SK-N-SH (cell line): ENCODE measurements at places on chromosomes 11 and 22.

DNA sequence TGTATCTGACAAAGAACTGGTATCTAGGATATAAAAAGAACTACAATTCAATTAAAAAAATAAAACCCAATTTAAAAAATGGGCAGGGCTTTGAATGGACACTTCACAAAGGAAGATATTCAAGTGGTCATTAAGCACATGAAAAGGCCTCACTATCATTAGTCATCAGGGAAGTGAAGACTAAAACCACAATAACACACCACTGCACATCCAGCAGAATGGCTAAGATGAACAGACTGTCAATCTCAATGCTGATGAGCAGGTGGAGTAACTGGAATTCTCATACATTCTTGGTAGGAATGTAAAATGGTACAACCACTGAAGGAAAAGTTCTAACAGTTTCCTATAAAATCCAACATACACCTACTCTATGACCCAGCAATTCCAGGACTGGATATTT lies 8.9 kb downstream of the HPS4 start:
- peaks cover 2% of the 10 kb centered on the region for H3K4me1 ChIP-seq
- no peak overlapping the region for H3K4me3 ChIP-seq
- H3K27ac ChIP-seq: no peak overlapping the region
- H3K27me3 ChIP-seq: no peaks in the 10 kb centered on the region

GRCh38 chr11:8649361-8649760 lies 33.1 kb downstream of the TRIM66 start:
- H3K27ac ChIP-seq: no peak overlapping the region
- no peak overlapping the region for H3K4me3 ChIP-seq
- H3K4me1 ChIP-seq: no peaks in the 10 kb centered on the region; the same call in 1 of the 2 replicates
- no peaks in the 10 kb centered on the region for H3K27me3 ChIP-seq
- no peak for DNase-seq
- H3K36me3 ChIP-seq: peaks cover 33% of the 10 kb centered on the region; the same call in 1 of the 2 replicates

DNA sequence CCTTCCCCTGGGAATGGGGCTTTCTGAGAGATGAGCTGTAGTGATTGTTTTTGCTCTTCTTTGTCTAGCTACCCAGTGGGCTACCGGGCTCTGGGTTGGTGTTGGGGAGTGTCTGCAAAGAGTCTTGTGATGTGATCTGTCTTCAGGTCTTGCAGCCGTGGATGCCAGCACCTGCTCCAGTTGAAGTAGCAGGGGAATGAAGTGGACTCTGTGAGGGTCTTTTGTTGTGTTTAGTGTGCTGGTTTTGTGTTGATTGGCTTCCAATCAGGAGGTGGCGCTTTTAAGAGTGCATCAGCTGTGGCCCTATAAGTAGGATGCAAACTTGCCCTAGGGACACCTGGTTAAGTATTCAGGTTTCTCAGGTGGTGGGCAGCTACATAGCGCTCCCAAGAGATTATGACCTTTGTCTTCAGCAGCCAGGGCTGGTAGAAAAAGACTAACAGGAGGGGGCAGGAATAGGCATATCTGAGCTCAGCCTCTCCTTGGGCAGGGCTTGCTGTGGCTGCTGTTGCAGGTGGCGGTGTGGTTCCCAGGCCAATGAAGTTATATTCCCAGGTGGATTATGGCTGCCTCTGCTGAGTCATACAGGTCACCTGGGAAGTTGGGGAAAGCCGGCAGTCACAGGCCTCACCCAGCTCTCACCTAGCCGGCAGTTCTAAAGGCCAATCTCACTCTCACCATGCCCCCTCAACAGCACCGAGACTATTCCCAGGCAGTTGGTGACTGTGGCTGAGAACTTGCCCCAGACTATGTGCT lies 315.7 kb upstream of the C11orf87 start:
- H3K27me3 ChIP-seq: no peaks in the 10 kb centered on the region
- H3K36me3 ChIP-seq: no peaks in the 10 kb centered on the region
- no peak overlapping the region for H3K27ac ChIP-seq
- no peak for DNase-seq
- H3K4me3 ChIP-seq: no peak overlapping the region

DNA sequence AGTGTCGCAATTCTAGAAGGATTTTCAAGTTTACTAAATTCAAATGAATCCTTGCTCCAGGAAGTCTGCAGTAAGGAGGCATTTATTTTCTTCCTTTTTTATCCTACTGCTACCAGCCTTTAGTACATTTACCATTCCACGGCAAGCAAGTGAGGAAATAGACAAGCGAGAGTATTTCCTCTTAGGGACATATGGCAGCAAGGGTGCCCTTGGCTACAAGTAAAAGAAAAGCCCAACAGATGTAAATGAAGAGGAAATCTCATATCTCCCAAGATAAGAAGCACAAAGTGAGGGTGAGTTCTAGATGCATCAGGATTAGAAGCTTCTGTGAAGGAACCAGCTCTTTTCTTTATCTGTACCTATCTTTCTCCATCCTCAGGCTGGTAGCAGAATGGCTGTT lies 37.8 kb upstream of the FZD4 start:
- no peaks in the 10 kb centered on the region for H3K36me3 ChIP-seq
- H3K4me3 ChIP-seq: no peak overlapping the region

DNA sequence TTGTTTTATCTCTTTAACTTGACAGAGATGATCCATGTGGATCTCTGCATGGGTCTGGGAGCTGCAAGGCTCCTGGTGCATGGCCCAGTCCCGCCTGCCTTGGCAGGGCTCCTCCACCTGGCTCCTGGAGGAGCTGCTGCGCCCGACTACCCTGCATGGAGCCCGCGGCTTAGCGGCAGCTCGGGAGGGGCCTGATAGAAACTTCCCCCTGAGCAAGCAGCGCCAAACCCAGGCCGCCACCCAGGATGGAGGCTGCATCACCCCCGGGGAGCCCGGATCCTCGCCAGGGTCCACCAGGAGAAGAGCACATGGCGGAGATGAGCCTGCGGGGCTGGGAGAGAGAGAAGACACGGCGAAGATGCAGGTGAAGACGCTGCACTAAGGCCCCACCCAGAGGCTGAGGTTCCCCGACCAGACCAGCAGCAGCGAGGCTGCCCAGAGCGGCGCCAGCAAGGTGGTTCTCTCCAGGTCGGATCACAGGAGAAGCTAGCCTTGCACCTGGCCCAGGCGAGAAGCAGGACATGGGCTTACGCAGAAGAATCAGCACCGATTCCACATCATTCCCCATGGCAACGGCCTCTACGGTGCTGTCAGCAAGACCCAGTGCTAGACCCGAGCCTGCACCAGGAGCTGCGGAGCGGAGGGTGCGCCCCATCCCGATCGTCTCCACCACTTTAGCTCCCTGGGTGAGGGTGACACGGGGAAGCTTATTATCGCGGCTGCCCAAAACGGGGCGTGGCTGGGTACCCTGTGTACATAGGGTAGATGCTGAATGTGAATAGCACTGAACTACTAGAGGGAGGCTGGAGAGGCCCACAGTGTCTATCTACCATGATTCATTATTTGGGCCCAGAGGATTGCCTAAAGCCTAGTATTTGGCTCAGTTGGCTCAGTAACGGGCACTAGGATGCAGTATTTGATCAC lies 41.3 kb upstream of the VPREB1 start:
- no peak overlapping the region for H3K4me3 ChIP-seq
- no peaks in the 10 kb centered on the region for H3K36me3 ChIP-seq
- DNase-seq: no peak
- no peaks in the 10 kb centered on the region for H3K4me1 ChIP-seq
- peaks cover 44% of the 10 kb centered on the region for H3K27me3 ChIP-seq
- H3K27ac ChIP-seq: no peak overlapping the region

DNA sequence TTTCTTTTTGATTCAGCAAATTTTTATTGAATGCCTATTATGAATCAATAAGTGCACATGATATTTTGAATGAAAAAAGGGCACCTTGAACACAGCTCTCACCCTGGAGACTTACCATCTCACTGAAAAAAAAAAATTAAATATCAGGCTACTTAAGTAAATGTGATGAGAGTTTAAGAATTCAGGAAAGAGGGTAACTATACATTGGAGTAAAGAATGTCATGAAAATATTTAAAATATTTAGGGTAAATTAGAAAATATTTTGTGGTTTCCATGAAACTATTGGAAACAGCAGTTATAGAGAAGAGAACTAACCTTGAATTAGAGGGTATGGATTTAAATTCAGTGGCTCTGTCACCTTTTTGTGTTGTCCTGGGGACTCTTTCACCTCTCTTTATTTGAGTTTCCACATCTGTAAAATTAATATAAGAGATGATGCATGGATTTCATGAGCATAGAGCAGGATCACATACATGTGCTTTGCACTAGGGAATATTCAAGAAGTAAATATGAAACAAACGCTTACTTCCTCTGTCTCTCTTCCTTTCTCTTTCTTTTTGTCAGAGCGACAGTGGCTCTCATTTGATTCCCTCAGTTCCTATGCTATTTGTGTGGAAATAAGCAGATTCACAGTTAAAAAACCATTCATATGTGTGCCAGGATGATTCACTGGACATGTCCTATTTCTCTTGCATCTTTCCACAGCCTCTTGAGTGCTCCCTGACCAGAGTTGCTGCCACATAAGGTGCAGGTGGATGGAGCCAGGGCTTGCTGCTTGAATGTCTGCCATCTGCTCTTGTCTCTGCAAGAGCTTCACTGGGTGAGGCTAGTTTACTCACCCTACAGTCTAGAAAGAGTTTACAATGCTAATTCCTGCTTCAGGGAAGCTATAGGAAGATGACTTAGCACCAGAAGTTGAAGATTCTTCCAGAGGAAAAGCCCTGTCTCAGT lies 533.1 kb downstream of the ETS1 start:
- DNase-seq: no peak
- H3K27me3 ChIP-seq: no peaks in the 10 kb centered on the region
- H3K4me1 ChIP-seq: peaks cover 34% of the 10 kb centered on the region
- no peaks in the 10 kb centered on the region for H3K36me3 ChIP-seq
- H3K4me3 ChIP-seq: no peak overlapping the region
- H3K27ac ChIP-seq: peak overlapping the region; percentile 89

- H3K27ac ChIP-seq: no peak overlapping the region
- peaks cover 26% of the 10 kb centered on the region for H3K36me3 ChIP-seq
- H3K4me3 ChIP-seq: no peak overlapping the region
- no peak for DNase-seq
Observed at GRCh38 chr11:76466666-76467065, 21.8 kb downstream of the EMSY start.

DNA sequence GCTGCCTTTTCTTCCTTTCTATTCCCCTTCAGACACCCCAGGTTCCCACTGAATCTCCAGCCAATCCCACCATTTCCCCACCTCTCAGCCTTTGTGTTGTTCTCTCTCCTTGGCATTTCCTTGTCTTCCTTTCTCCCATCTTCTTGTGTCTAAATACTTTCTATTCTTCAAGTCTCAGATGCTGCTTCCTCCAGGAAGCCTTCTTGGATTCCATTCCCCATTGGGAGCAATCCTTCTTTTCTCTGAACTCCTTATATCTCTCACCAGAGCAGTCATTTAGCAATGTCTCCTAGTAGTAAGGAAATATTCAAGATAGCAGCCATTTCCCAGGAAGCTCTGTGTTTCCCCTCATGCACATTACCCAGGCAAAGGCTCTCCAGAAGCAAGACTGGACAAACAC lies 15.4 kb downstream of the YPEL4 start:
- H3K27ac ChIP-seq: no peak overlapping the region
- H3K27me3 ChIP-seq: peaks cover 6% of the 10 kb centered on the region; the same call in 1 of the 2 replicates
- no peaks in the 10 kb centered on the region for H3K36me3 ChIP-seq
- H3K4me3 ChIP-seq: no peak overlapping the region

GRCh38 chr11:124899383-124900145 lies 1.9 kb upstream of the ROBO4 start:
- no peaks in the 10 kb centered on the region for H3K36me3 ChIP-seq
- peak overlapping the region; percentile 96 for H3K27ac ChIP-seq
- DNase-seq: peak; percentile 29
- no peaks in the 10 kb centered on the region for H3K27me3 ChIP-seq

DNA sequence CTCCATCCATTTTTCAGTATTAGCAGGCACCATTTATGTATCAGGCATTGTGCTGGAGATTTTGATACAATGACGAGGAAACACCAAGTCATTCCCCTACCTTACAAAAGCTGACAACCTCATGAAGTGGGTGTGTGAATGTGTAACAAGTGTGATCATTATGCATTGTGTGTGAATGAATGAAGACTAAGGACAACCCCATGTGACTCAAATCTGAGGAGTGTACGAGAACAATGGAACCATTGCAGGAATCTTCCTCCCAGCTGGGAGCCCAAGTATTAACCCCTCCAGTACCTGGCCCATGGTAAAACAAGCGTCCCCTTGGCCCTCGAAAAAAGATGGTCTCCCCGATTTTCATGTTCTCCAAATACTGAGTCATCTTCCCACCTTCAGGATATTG lies 4.4 kb downstream of the CYB5R2 start:
- no peaks in the 10 kb centered on the region for H3K36me3 ChIP-seq
- H3K27me3 ChIP-seq: peaks cover 12% of the 10 kb centered on the region; the same call in 1 of the 2 replicates
- H3K4me3 ChIP-seq: no peak overlapping the region
- no peaks in the 10 kb centered on the region for H3K4me1 ChIP-seq
- no peak for DNase-seq

GRCh38 chr11:35216962-35217678 lies 78.1 kb downstream of the CD44 start:
- peaks cover 74% of the 10 kb centered on the region for H3K36me3 ChIP-seq
- H3K27ac ChIP-seq: peak overlapping the region; percentile 33
- no peak for DNase-seq
- no peak overlapping the region for H3K4me3 ChIP-seq
- H3K4me1 ChIP-seq: no peaks in the 10 kb centered on the region
- no peaks in the 10 kb centered on the region for H3K27me3 ChIP-seq
